Left lung (tissue), 14 donors: ENCODE measurements at places on chromosomes 5 and 9.
A peak's percentile ranks its signal among the peaks of the same experiment; 100 is the strongest.

GRCh38 chr9:86097510-86098224 is 1.7 kb downstream of the GOLM1 start:
- DNase-seq, result no peak

DNA sequence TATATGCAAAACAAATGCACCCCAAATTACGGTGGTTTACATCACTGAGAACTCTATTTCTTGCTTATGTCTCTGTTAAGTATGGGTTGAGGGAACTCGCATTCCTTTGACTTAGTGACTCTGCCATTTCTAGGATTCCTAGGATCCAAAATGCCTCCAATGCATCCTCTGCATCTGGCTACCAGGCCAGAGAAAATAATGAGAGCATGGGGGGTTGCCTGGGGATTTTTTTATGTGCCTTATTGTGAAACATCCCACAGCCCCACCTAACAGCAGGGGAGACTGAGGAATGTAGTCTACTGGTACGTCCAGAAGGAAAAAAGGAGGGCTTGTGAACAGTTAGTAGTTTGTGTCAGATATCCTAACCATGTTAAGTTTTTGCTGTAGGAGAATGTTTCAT is 466.0 kb upstream of the ARRDC3 start:
- no peak for DNase-seq

DNA sequence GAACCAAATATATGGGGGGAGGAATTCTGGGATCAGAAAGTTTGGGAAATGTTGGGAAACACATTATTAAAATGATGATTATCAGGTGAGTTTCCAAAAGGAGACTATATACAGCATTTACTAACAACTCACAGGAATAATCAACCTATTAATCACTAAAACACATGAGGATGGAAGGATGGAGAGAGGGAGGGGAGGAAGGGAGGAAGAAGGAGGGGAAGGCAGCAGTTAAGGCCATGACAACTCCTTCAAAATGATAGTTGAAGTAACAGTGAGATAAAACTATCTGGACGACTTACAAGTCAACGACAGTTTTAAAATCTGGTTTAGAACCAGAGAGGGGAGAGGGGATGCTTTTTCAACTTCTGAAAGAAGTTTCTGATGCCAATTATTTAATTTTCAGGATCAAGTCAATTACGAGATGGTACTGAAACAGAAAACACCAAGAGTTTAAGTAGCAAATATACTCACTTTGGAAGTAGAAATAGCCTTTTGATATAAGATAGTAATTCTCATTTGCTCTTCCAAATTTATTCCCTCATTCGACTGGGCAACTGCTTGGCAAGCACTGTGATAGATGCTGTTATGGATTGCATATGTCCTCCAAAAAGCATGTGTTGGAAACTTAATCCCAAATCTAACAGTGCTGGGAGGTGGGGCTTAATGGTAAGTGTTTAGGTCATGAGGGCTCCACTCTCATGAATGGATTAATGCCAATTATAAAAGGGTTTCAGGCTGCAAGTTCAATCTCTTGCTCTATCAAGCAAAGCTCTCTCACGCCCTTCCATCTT is 30.4 kb downstream of the FBXW11 start:
- DNase-seq, result no peak

- no peak for DNase-seq
Observed at GRCh38 chr5:111975133-111975532, 218.1 kb upstream of the NREP start.

- no peak for DNase-seq
Observed at GRCh38 chr9:136575626-136576268, 29.9 kb upstream of the NOTCH1 start.

- DNase-seq, result no peak
Observed at GRCh38 chr9:101354143-101354764, 30.6 kb downstream of the BAAT start.

GRCh38 chr5:105993027-105993426 is 1677.7 kb downstream of the EFNA5 start:
- DNase-seq, result no peak

DNA sequence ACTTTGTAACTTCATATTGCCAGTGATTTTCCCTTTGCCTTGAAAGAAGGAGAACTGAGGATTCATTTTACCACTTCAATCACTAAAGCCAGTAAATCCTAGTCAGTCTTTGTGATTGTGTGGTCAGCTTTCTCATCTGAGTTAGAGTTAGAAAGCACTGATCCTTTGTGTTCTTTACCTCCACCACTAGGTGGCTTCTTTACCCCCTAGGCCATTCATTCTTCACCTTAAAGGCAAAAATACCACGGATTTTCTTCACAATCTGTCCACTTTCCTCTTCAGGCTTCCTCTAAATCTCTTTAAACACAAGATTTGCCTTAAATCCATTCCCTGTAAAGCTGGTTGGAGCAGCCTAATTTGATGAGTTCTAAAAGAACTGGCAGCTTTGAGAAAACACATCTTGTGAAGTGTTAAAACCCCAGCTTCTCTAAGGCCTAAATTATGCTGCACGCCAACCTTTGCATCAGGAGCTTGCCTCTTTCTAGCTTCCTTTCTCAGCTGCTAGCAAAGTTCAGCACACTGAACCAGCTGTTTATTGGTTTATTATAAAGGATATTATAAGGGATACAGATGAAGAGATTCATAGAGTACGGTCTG is 20.4 kb downstream of the BDP1 start:
- no peak for DNase-seq

GRCh38 chr5:143306040-143306439 is 97.4 kb downstream of the NR3C1 start:
- no peak for DNase-seq

DNA sequence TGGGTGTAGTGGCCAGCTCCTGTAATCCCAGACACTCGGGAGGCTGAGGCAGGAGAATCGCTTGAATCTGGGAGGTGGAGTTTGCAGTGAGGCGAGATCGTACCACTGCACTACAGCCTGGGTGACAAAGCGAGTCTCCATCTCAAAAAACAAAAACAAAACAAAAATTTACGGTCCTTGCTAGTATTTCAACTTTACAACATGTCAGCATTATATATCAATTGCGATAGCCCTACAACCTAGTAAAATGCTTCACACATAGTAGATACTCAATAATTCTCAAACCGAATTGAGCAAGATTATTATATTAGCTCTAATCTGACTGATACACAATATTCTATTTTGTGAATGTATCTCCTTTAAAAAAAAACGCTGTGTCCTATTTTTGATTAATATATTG is 1411.0 kb upstream of the WWC1 start:
- no peak for DNase-seq

- DNase-seq, result no peak
Observed at GRCh38 chr5:54561651-54562050, 44.1 kb downstream of the SNX18 start.

DNA sequence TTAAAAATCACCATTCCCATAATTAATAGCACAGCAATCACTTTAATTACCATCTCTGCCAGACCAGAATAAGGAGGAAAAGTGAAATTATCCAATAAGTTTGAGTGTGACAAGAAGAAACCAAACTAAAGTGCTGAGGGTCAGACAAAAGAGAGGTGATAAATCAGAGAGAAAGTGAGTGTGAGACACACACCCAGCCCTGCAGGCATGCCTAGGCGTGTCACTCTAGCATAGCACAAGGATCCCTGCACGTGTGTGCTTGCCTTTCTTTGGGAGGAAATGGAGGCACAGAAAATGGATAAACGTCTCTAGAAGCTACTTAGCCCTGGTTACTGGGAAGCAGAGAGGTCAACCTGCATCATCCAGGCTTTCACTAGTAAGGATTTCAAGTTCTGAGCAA is 56.2 kb downstream of the SEMA6A start:
- DNase-seq, result no peak

- DNase-seq, result no peak
Observed at GRCh38 chr9:74901001-74901400, 13.3 kb upstream of the TRPM6 start.

DNA sequence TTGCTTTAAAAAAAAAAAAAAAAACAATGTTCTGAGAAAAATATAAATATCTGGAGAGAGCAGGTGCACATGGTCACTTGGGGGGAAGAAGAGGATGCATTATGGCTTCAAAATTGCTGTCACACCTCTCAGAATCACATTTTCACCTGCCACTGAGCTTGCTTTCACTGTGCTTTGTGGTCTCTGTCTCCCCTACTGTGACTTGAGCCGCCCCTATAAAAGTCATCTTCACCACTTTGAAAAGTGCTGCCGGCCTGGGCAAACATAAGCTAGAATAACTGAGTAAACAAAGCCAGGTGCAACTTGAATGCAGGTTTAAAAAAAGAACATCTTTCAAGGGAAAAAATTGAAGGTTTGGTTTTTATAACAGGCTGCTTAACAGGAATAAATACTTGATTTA is 368.1 kb upstream of the GRIA1 start:
- no peak for DNase-seq

DNA sequence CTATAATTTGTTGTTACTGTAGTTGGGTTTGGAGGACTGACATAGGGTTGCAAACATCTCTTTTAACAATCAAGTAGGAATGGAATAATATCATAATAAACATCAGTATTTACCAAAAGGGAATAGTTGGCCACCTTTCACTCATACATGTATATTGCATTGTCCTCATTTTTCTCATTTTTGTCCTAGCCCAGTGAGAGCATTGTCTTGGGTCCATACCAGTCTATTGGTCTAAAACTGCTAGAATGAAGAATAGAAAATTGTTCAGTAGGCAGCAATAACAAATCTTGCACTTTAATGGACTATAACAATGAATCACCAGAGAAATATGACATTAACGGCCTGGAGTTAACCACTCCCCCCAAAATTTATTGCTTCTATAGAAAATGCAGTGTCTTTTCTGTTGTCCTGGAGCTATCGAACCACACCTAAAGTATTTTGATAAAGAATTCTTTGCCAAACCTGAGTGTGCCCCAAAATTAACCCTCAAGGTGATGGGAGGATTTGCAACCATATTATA is 80.9 kb upstream of the IL33 start:
- no peak for DNase-seq

DNA sequence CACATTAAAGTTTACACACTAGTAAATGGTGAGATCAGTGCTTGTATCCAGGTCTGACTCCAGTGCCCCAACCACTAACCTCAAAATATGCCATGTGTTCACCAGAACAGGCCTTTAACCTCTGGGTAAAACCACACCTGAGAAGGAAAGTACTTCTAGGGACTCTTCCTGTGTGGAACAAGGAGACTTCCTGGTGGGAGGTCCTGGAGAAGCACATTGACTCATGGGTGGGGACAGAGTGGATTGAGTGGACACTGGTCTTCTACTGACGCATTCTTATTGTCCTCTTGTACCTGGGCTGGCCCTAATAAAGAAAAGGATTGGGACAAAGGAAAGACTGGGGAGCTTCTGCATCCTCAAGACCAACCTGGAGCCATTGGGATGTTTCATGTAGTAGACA is 43.4 kb downstream of the ANGPTL2 start:
- no peak for DNase-seq

GRCh38 chr5:157616785-157617184 is 35.5 kb downstream of the SOX30 start:
- no peak for DNase-seq

GRCh38 chr9:121107029-121107428 is 32.3 kb downstream of the CNTRL start:
- no peak for DNase-seq

DNA sequence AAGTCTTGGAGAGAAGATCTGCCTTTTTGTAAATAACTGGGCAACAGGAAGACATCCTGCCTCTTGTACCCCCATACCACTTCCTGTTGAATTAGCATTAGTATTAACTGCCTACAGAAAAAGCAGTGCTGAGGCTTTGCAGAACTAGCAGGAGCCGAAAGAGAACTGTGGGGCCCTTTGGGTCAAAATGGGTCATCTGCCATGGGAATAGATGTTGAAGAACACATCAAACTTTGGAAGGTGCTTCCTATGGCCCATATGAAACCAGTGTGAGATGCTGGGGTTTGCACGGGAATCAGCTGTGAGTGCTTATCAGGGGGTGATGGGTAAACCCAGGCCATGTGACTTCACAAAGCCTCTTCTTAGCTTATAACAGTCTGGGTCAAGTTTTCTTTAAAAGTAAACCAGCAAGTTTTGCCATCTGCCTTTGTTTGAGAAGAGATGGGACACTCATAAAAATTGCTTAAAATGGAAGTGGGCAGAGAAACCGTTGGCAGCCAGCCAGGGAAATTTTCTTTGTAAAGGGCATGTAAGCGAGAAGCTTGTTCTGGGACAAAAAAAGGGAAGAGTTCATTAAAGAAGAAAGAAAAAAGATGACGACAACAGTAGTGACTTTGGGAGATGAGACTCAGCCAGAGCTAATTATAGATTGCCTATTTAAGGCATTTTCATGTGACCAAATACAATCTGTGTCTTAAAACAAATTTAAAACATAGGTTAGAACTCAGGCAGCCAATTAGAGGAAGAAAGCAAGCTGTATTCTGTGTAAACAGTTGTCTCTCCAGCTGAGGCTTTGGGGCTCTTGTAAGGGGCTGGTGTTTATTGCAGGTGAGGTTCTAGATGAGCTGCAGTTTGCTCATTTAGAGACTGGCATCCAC is 4.4 kb downstream of the SLC25A25 start:
- no peak for DNase-seq

DNA sequence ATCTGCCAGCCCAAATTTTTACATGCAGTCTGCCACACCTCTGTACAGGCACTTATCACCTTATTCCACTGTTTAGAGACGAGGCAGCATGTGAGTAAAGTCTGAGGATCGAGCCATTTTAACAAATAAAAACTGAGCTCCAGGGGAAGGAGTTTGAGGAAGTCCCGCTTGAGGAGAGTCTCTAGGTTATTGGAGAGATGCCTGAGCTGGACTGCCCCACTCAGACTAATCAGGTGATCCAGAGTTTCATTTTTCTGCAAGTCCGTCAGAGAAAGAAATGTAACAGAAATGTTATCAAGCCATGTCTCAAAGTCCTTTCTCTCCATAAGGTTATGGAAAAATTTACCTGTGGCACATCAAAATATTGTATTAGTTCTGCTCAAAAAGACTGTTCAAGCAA is 5.3 kb downstream of the FBXW2 start:
- DNase-seq, result no peak

DNA sequence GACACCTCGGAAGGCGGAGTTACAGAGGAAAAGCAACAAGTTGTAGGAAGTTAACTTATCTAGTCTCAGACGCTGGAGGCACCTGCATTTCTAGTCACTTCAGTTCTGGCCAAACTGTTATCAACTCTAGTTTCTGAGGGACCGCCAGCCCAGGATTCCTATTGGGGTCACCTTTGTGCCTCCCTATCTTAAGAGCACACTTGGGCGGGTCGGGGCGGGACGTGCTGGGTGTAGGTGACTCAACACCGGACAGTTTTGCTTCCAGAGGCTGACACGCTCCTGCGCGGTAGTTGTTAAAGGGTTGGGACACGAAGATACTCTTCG is 679 bp upstream of the KDM4C start:
- peak; percentile 69 for DNase-seq

DNA sequence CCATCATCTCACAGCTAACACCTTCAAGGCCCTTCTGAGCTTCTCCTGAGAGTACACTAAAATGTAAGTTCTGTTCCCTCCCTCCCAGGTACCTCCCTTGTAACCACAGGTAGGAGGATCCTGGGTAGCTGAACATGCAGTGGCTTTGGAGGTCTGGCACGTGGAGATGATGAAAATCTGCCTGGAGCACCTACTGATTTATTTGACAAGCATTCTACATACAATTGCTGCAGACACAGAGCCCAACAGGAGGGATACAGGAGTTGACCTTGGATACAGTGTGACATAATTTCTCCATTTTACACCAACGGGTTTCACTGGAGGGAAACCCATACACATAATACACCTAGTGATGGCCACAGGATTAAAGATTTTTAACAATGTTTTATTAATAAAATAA is 478.7 kb downstream of the SEMA5A start:
- no peak for DNase-seq
